Nephron progenitor cell (in vitro differentiated cells): ENCODE measurements at places on chromosomes 1 and 21.

DNA sequence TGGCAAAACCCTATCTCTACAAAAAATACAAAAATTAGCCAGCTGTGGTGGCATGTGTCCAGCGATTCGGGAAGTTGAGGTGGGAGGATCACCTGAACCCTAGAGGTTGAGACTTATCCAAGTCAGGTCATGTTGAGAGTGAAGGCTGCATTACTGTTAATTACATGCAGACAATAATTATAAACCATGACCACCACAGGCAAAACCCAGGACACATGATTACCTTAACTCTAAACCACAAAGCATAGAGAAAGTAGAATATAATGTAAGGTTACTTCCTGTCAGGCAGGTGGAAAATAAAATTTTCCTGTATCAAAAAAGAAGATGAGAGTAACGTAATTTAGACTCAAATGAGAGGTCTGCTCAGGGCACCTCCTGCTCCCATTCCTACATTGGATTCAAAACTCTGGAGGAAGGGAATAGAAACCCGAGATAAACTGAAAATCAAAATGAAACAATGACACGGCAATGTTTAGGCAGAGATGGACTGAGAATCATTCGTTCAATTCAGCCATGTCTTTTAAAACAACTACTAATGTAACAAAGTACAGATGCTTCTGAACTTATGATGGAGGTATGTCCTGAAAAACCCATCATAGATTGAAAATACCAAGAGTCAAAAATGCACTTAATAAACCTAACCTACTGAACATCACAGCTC lies 33.6 kb downstream of the RGS8 start:
- no peak for DNase-seq

DNA sequence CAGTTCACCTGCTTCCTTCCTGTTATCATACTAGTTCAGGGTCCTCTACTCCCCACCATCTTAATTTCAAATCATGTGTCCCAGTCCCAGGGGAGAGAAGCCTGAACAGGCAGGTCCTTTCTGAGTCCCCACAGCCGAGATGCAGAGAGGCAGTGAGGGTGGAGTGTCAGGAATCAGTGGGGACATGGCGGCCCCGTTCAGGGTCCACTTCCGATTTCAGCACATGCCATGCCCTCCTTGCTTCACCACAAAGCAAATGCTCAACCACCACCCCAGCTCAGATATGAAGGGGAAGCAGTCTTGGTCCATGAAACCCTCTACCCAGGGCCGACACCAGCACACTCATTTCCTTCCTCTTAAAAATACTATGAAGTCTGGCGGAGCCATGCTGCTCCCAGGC lies 5.2 kb upstream of the SEMA4A start:
- DNase-seq: no peak

DNA sequence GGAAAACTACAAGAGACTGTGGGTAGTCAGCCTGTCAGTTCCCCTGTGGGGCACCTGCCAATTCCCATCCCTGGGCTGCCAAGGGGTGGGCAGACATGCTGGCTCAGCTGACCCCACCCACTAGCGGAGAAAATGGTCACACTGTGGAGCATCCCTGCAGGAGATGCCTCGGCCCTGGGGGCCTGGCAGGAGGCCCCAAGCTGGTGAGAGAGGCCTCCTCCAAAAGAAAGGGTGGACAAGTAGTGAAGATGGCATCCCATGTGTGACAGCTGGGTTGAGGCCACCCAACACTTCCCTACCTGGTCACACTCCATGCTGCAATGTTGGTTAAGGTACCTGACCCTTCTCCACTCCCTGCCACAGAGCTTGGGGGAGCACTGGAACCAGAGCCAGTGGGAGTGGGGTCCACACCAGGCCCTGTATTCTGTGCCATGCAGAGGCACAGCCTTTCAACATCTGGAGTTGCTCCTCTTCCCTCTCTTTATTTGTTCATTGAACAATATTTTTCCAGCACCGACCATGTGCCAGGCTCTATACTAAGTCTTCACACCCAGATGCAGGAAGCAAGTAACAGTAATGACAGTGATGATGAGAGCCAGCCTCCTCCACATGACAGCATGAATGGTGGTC lies 59.5 kb downstream of the KLHDC7A start:
- DNase-seq: no peak

DNA sequence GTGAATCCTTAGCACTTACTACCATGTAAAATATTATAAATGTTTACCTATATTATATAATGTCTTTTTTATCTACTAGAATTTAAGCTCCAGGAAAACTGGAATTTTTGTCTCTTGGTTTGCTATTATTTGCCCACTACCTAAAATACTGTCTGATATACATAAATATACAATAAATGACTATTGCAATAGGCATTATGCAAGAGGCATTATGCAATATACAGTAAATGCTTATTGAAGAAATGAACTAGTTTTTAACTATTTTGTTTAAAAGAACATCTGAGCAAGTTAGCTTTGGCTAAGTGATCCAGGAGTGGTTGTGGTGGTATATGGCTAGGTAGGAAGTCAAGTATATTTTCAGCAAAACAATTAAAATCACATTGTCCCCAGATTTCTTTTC lies 640.2 kb upstream of the PKN2 start:
- DNase-seq: no peak

DNA sequence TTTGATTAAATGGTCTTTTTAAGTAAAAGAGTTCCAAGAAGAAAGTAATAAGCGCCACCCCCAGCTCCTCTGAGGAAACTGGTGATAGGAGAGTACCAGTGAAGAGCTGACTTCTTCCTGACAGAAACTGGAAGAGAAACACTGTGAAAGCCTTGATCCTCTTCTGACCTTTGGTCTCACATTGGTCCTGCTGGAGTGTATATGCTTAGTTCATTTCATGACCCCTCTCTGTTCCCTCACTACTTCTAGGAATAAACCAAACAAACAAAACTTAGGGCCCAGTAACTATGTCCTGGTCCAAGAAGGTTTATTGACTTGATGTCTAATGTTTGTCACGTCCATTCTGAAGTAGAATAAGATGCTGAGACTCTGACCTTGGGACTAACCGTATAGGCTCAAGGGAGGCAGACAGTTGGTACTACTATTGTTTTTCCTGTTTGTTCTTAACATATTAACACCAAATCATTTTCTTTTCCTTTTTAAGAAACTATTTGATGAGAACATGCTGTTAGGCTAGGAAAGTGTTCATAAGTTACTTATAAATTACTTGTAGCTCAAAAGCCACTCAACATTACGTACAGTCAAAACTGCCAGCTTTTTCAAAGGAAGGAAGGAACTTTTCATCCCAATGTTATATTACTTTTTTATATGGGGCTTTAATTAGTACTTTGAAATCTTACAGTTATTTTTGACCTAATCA lies 57.9 kb downstream of the MIER1 start:
- DNase-seq: no peak

DNA sequence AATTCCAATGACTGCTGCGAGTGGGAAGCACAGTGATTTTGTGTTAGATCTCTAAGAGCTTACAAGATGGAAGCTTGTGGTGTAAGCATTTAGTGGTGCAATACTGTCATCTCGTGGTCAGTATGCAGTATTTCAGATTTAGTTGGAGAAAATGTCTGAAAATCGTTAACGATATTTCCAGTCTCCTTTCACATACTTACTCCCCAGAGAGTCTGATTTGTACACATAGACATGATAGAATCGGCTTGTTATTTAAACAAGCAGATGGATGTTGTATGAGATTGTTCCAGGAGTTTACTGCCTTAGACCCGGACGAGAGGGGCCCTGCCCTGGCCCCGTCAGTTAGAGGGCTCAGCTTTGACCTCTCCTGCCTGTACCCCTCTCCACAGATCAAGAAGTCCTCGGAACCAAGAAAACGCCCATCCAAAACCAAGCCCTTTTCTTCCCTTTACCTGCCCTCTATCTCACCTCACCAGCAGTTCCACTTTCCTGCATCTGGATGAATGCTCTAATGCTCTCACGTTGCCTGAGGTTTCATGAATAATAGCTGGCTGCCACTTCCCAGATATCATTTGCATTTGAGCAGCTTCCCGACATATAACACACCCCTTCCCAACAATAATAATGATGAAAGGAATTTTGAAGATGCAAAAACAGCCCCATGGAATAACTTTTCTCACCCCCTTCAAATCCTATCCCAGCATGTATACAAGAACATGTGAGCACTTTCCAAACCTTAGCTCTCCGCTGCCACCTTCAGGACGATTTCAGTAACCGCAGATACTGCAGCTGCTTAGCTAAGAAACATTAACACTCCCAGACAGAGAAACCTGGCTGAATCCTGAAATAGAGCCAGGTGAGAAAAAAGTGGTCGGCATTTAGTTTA lies 247.3 kb downstream of the LTN1 start:
- DNase-seq: peak; percentile 77

- DNase-seq: no peak
These were observed 59.8 kb downstream of the MAST2 start for GRCh38 chr1:45863218-45863617.

- no peak for DNase-seq
These were observed 48.7 kb downstream of the DMAP1 start for GRCh38 chr1:44261962-44262361.

- DNase-seq: no peak
These were observed 664.2 kb downstream of the PTPRC start for GRCh38 chr1:199303035-199303434.

- DNase-seq: no peak
These were observed 689.2 kb downstream of the MATN1 start for GRCh38 chr1:30034105-30034626.

DNA sequence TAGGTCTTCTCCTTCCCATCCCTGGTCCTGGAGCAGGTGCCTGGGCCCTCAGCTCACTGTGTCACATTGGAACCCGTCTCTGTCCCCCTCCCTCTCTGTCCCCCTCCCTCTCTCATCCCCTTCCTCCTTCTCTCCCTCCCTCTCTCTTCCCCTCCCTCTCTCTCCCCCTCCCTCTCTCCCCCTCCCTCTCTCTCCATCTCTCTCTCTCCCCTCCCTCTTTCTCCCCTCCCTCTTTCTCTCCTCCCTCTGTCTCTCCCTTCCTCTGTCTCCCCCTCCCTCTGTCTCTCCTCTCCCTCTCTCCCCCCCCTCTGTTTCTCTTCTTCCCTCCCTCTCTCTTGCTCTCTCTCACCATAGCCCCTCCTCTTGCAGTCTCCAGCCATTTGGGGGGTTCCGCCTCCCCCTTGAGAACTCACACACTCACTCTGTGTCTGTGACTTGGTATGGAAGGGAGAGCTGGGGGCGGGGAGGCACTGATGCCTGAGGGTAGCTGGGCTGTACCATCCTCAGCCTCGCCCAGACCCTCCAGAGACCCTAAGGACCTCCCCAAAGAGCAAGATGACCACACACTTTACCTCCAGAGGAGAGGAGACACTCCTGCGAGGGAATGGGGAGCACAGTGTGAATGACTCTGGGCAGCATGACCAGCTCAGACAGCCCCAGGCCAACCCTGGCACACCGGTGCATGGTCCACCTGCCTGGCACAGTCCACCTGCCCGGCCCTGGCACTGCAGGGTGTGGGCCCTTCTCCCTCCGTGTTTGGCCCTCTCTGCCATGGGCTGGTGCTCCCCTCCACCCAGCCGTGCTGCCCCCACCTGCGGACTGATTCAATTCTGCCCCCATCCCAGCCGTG lies 102.8 kb upstream of the ARHGEF16 start:
- no peak for DNase-seq

DNA sequence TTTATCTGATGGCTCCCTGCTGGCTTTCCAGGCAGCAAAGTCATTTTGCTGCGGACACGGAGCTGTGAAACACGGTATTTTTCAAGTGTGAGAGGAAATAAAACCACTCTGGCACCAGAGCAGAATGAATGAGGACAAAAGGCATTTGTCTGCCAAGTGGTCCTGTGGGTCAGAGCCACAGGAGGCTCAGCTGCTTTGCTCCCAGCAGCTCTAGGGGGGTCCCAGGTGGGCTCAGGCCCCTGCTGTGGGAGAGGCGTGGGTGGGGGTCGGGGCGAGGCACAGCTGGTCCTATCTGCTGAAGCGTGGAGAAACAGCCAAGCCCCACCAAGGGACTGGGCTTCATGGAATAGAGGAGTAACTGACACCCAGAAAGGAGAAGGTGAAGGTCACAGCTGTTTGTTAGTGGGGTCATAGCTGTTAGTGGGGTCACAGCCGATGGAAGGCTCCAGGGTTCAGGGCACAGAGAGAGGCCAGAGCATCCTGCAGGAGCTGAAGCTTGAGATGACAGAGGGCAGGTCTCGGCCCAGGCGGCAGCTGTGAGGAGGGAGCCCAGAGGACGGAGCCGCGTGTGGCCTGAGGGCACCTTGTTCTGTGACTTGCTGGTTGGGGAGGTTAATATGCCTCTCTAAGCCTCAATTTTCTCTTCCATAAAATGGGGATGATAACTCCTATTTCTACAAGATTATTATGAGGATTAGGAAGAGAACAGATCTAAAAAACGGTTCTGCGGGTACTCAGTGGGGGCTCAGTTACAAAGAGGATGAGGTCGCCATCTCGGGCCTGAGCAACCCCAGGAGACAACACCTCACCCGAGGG lies 7.1 kb downstream of the KIF17 start:
- no peak for DNase-seq

GRCh38 chr1:81899214-81899821 lies 98.6 kb downstream of the ADGRL2 start:
- no peak for DNase-seq

- no peak for DNase-seq
These were observed 6.0 kb downstream of the DOP1B start for GRCh38 chr21:36162631-36163030.

DNA sequence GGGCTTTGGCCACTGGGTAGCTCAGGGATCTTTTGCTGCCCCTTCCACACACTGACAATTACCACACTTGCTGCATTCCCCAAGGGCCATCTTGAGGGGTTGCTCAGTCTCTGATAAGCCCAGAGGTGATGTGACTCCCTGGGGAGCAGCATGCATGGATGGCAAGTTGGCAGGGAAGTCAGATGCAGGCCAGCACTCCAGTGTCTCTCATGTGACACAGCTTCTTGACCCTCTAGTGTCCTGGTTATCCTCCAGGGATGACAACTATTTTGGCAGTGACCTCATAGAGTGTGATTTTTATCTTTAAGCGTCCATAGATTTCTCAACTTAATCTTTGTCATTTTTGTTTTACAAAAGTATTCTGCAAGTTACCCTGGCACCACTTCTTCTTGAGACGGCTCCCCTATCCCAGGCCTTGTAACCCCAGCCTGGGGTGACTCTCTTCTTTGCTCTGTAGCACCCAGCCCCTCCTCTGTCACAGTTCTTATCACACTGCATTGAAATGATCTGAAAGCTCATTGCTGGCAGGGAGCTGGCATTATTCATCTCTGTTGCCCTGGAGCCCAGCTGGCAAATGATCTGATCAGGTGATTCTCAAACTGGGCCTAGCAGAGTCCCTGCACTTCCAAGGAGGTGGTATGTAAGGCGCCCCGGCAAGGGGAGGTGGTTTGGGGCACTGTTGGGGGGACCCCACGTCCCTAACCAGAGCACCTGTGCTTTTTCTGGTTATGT lies 72.6 kb downstream of the TENT5C start:
- DNase-seq: no peak

DNA sequence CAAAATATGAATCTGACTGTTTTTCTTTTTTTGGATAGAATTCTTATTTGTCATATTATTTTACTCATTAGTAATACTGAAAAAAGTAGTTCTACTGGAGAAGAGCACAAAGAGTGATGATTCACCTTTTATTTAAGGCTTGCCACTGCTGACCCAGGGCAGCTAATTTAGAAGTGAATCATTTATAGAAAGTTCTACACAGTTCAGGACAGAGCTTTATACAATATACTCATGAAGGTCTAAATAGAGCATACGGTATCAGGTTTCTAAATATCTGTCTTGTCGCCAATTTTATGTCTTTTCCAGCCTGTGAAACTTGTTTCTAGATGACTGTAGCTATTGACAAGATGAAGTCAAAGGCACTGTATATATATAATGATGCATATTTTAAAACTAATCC lies 25.0 kb downstream of the GIPC2 start:
- DNase-seq: no peak

GRCh38 chr1:182603646-182604174 lies 479 bp downstream of the RGS16 start:
- no peak for DNase-seq
